ENCODE measurements at places on chromosomes 16 and 17.

GRCh38 chr16:78768718-78769117, 669.3 kb downstream of the WWOX start:
- DNase-seq = no peak

GRCh38 chr17:36594626-36595401, 3.1 kb downstream of the DHRS11 start:
- DNase-seq = no peak

GRCh38 chr16:11355862-11356261, 10.6 kb downstream of the RMI2 start:
- DNase-seq = no peak

DNA sequence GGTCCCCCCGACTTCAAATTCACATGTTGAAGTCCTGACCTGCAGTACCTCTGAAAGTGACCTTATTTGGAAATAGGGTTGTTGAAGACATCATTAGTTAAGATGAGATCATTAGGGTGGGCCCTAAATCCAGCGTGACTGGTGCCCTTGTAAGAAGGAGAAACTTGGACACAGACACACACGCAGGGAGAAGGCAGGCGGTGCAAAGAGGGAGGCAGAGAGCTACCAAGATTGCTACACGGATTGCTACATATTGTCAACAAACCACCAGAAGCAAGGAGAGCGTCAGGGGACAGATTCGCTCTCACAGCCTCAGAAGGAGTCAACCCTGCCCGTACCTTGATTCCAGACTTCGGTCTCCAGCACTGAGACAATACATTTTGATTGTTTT, 6.8 kb upstream of the WBP2 start:
- DNase-seq = no peak

GRCh38 chr17:79454826-79455225, 156.0 kb downstream of the RBFOX3 start:
- DNase-seq = no peak

DNA sequence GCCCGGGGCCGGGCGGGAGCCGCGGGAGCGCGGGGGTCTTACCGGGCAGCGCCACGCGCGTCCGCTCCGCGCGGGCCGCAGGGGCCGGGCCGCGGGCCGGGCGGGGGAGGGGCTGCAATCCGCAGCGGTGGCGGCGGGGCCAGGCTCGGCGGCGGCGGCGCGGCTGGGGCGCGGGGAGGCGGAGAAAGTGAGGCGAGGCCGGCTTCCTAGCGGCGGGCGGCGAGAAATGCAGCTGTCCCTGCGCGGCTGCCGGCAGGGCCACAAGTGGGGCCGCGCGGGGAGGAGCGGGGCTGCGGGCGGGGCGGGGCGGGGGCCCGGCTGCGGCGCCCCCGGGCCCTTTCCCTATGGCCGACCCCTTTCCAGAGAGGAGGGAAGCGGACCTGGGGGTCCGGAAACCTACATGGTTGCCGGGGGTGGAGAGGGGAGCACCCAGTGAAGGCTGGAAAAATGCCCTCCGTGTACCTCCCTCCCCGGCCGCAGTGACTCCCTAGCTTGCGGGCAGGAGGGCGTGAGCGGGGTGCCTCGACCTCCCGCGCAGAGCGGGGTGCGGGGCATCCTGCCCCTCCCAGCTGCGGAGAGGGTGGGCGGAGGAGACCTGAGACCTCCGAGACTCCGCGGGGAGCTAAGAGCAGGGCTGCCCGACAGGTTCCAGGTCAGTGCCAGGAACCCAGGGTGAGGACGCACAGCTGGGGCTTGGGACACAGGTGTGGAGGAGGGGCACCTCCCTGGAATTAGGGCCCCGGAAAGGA, at the start of gene CUEDC1:
TSS of gene CUEDC1 (minus strand) at position 230 of the 749 bp plus-strand sequence. CDS start 69,848 bp downstream, outside the sequence.
- DNase-seq = peak; percentile 77

DNA sequence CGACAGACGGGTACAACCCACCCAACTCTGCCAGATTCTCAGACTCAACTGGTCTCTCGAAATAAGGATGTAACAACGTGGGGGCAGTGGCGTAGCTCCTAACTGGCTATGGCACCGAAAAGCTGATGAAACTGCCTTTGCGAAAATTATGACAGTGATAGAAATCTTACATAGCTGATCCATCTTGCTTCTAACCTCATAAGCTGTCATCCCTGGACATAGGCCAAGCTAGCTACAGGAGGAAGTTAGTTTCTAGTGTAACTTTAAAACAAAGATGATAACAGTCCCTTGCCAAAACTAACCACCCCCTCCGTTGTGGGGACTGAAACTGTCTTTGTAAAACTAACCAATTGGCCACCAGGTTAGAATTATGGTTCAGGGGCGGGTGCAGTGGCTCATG, 220.1 kb downstream of the SLC39A11 start:
- no peak for DNase-seq

GRCh38 chr16:80619824-80620223, 79.0 kb downstream of the DYNLRB2 start:
- DNase-seq = no peak

GRCh38 chr17:50589095-50589705, 28.7 kb downstream of the CACNA1G start:
- DNase-seq = no peak

DNA sequence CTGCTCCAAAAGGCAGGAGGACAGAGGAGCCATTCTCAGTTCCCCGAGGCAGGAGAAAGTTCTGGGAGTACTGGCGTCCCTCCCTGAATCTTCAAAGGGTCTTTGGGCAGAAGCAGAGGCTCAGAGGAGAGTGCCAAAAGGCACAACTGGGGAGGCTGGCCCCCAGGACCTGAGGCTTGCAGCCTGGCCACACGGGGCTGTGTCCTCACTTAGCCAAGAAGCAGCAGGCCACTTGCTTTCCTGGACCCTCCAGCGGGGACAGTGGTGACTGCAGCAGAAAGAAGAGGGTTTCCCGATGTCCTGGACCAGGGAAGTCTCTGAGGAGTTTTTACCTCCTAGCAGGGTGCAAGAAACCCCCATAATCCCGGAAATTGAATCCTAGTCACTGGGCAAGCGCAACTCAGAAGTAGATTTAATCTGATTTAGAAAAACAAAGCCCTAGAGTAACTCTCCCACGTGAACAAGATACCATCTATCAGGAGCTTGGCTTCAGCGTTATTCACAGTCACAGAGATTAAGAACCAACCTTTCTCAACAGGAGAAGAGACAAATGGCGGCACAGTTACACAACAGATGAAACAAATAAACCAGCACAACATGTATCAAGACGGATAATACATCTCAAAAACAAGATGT, 25.5 kb upstream of the BCO1 start:
- no peak for DNase-seq

DNA sequence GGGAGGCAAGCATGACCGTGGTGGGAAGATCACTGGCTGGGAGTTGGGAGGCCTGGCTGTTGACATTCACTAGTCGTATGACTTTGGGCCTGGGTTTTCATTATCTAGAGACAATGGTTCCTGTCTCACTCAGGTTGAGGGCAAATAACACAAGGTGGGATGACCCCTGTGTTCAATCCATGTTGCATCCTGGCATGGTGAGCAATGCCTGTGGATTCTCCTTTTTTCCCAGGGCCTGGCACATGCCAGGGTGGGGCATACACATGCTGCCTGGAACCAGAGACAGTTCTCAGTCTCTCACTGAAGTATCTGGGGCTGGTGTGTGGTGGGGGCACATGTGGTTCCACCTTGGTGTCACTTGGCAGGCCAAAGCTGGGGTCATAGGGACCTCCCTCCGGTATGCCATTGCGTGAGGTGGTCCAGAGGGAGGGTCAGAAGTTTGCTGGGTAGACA, 5.4 kb downstream of the THRA start:
- DNase-seq = no peak

DNA sequence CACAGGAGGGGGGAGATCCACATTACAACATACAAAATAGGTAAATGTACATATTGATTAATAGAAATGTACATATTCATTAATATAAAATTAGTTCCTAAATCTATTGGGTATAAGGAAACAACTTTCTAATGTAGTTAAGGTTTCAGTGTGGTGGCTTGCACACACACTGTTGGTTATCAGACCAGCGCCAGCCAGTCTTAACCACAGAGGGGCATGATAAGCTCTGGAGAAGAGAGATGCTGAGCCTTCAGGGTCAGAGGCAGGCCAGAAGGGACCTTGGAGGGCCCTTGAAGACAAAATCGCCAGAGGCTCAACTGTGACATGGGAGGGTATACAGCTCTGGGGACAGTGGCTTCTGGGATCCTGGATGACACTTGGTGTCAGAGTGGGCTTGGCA, 10.9 kb upstream of the ZFP90 start:
- DNase-seq = no peak

- DNase-seq = peak; percentile 28
Measured at GRCh38 chr17:42562388-42563142, 617 bp downstream of the COASY start.

GRCh38 chr17:47057830-47058229, 78.8 kb upstream of the RPRML start:
- no peak for DNase-seq

GRCh38 chr16:85314512-85314971, 202.3 kb upstream of the CIBAR2 start:
- no peak for DNase-seq

All from germinal center (tissue), 1 donor.